Activated CD8-positive, alpha-beta memory T cell treated with anti-CD3 and anti-CD28 coated beads, Interleukin-2, amount 50 U/mL, for 4 hours (primary cell): ENCODE measurements at places on chromosomes 3 and 15.

GRCh38 chr15:79122991-79123390, 32.4 kb upstream of the RASGRF1 start:
- DNase-seq = no peak

DNA sequence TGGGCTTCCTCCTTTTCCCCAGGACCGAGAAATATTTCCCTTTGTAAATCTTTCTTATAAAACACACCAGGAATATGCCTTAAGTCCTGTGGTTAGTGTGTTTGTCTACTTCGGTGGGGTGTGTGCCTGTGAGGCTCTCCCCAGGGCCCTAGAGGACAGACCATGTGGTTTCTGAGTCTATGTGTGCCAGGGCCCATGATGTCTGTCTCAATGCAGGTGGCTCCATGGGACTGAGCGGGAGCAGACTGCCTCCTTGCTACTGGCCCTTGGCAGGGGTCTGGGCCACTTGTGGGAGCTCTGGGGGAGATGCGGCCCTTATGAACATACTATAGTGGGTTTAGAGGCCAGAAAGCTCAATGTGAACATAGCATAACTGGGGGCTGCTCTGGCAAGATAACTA, 37.6 kb downstream of the SCN5A start:
- DNase-seq = no peak

DNA sequence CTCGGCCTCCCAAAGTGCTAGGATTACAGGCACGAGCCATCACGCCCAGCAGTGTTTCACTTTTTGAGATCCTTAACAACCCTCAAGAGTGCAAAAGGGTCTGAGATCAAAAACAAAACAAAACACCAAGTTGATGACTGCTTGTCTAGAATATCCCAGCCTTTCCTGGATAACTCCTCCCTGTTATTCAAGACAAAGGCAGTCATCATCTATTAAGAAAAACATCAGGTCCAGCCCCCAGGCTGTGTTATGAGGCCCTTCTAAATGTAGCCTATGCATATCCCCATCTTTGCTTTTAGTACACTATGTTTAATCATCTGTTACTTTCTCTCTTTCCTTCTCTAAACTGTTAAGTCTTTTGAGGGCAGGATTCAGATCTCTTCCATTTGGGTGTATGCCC, 150.1 kb upstream of the FHIT start:
- DNase-seq = no peak

DNA sequence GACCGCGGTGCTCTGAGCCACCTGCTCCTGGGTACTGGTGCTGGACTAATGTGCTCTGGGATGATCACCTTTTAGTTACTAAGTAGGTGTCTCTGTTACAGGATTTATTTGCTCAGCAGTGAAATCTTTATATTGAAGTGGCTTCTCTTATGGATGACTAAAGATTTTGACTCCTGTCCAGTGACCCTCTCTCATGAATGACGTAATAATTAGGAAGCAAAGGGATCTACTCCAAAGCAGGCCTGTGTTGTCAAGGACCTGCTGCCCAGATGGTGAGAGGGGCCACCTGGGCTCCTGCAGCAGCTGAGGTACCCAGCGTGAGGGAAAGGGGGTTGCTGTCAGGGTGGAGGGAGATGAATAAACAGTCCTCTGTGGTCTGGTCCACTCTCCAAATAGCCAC, 263.6 kb downstream of the GABRG3 start:
- no peak for DNase-seq

- DNase-seq = no peak
Observed at GRCh38 chr3:113152849-113153248, 58.5 kb upstream of the BOC start.

DNA sequence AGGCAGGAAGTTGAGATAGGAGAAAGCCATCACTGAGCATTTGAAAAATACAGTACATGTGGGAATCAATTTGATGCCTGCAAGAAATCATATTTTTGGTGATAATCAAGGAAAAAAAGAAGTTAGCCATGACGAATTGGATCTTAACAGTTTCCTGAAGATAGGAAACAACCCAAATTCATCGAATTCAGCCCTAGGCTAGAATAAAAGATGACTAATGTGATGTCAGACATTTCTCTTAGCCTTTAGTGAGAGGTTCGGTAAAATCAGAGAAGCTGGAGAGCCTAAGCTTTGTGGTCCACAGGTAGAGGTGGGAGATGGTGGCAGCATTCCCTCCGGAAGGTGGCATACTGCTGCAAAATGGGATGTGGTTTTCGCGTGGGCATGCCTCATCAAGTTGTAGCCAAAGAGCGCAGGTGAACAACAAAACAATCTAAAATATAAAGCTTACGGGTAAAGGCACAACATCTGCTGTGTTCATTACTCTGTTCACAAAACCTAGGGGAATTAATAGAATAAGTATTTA, 144.1 kb upstream of the ALCAM start:
- no peak for DNase-seq

GRCh38 chr3:16151109-16151508, 23.4 kb upstream of the GALNT15 start:
- DNase-seq = no peak

DNA sequence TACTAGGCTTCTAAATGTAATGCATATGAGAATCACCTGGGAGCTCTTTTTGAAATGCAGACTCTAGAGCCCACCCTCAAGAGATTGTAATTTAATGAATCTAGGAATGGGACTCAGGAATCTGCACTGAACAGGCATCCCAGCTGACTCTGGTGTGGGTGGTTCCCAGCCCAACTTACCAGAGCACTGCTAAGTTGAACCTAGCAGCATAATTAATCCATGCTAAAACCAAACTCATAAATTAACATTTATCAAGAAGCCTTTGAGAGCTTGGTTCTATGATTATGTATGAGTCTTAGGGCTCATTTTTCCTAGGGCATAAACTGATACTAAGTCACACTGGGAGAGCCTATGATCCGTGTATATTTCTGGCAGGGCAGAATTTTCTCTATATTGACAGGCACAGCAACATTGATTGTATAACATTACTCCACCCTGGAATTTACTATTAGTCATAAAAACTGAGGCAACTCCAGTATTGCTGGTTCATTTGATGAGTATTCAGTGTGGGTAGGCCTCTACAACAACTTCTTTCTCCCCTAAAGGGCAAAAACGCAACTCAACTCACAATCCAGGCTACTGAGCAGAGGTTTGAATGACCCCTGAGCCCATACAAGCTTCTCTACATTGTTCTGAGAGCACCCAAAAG, 10.7 kb upstream of the CSTA start:
- no peak for DNase-seq

DNA sequence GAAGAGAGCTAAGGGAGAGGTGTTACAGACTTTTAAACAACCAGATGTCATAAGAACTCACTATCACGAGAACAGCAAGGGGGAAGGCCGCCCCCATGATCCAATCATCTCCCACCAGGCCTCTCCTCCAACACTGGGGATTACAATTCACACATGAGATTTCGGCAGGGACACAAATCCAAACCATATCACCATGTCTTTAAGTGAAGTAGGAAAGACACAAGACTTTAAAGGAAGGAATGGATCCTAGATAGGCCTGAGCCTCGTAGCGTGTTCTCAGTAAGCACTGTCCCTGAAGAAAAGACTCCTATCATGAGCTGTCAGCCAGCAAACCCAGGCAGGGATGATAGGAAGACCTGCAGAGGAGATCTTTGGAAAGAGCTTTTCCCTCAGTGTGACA, 15.1 kb upstream of the RPS27L start:
- no peak for DNase-seq

- DNase-seq = no peak
Observed at GRCh38 chr15:48324949-48325348, 6.3 kb upstream of the DUT start.

- DNase-seq = no peak
Observed at GRCh38 chr3:185089343-185089742, 63.5 kb downstream of the C3orf70 start.

DNA sequence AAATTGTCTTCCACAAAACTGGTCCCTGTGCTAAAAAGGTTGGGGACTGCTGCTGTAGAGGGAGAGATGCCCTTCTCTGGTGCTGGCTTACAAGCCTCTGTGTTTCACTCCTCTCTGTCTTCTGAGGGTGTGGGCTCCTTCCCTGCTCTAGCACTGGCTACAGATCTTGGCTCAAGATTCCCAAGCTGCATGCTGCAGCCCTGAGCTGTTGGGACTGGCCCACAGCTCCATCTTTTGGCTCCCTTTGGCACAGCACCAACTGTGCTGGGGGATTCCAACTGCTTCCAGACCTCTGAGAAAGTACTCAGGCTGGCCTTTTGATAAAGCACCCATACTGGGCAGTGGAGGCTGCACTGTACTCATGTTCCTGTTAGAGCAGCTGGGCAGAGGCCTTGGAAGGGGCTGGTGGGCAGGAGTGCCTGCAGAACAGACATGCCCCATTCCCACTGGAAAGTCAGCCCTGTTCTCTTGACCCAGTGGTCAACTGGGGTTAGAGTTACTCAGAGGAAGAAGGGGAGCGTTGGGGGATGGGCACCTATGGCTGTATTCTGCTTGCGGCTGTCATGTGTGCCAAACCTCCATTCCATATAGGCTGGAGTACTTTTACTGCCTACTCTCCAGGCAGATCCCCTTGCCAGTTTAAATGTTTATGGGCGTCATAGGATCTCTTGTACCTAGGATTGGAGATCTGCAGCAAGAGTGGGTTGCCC, 55.7 kb downstream of the GALK2 start:
- no peak for DNase-seq

DNA sequence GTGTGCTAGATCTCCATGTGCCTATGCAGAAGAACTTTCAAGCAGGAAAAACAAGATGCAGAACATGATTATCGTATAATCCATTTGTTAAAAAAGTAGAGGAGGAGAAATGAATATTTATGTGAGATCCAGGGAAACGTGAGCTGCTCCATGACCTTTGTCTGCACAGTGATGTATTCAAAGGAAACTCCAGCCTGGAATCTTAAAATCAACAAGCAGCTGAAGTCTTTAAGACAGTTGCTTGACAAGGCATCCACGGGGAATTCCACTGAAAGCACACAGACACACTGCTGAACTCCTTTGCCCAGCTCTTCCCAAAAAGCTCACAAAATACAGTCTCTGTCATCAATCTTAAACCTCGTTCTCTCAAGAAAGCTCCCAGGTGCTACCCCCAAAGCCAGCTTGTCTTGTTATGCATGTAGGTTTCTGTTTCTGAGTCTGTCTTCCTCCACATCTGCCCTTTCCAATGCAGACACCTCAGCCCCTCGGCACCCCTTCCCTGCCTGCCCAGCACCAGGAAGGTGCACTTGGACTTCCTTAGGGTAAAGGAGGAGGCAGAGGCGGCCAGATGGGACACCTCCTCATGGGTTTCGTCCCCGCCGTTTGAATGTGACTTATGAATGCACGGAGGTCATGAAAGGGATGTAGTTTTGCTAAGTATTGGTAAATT, 28.7 kb downstream of the LRRK1 start:
- no peak for DNase-seq

DNA sequence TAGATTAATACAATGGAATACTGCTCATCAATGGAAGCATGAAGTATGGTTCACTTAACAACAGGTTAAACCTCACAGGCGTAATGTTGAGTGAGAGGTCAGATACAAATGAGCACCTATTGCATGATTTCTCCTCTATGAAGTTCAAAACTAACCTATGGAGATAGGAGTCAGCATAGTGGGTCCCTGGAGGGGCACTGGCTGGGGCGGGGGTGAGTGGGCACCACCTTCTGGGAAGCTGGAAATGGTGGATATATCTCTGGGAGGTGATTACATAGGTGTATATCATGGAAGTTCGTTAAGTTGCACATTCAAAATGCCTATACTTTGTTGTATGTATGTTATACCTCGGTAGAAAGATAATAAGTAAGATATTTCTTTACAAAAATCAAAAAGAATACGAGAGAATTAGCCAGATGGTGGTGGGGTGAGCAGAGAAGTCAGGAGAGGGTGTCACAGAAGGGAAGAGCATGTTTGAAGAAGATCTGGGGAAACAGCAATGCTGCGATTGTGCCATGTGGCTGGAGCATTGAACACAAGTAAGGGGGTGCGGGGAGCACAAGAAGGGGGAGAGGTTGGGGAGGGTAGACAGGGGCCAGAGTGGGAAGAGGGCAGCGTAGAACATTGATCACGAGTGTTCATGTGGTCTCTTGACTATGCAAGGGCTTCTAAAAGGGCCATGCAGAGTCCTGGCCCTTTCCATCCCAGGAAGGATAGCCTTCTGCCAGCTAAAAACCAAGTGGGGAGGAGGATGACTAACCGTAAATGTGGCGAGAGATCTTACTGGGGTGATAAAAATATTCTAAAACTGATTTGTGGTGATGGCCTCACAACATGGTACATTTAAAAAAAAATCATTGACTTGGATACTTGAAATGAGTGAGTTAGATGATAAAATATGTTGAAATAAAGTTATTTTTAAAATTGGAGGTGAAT, 30.2 kb downstream of the ITGA11 start:
- no peak for DNase-seq

- no peak for DNase-seq
Observed at GRCh38 chr15:31523027-31523654, 196.5 kb downstream of the KLF13 start.

- DNase-seq = no peak
Observed at GRCh38 chr3:197088370-197088769, 58.8 kb upstream of the MELTF start.

- DNase-seq = no peak
Observed at GRCh38 chr3:197734667-197735318, 1.9 kb downstream of the RUBCN start.

DNA sequence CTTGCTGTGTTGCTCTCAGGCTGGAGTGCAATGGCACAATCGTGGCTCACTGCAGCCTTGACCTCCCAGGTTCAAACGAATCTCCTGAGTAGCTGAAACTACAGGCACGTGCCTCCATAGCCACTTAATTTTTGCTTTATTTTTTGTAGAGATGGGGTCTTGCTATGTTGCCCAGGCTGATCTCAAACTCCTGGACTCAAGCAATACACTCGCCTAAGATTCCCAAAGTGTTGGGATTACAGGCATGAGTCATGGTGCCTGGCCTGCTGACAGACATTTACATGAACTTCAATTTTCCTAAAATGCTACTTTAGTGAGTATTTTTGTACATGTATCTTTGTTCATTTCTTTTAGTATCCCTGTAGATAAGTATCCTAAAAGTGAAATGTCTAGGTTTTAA, 132.3 kb downstream of the SUCLG2 start:
- DNase-seq = no peak

GRCh38 chr15:26848498-26848897, 18.4 kb upstream of the GABRA5 start:
- DNase-seq = no peak

GRCh38 chr3:195385526-195385925, 57.3 kb downstream of the ACAP2 start:
- DNase-seq = no peak

GRCh38 chr3:157428853-157429252, 7.8 kb upstream of the PTX3 start:
- DNase-seq = no peak

GRCh38 chr3:194587438-194587931, 45.7 kb downstream of the TMEM44 start:
- no peak for DNase-seq
